Activated T-helper 1 cell treated with anti-CD3 and anti-CD28 coated beads, Interleukin-2, amount 50 U/mL, for 16 hours (primary cell): ENCODE measurements at places on chromosomes 11 and 22.
A peak's percentile ranks its signal among the peaks of the same experiment; 100 is the strongest.

GRCh38 chr11:34481307-34481706, 32.3 kb downstream of the ELF5 start:
- DNase-seq = no peak

- DNase-seq = no peak
Measured at GRCh38 chr22:38460426-38460840, 5.4 kb upstream of the KCNJ4 start.

GRCh38 chr11:123060277-123061000, 1.5 kb downstream of the HSPA8 start:
- DNase-seq = no peak

DNA sequence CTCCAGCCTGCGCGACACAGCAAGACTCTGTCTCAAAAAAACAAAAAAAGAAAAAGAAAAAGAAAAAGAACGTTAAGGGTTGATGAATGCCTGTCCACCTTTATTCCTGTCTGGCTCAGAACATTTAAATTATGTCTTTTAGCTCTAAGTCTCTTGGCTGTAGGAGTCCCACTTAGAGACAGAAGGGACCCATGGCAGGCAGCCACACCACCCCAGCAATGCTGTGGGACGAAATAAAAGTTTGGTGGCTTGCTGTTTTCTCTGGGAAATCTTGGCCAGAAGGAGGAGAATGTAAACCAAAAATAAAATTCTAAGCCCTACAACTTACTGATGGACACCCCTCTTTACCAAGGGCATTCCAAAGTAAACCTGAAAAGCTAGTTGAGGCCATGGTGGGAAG, 38.9 kb upstream of the GNAZ start:
- no peak for DNase-seq

- DNase-seq = no peak
Measured at GRCh38 chr11:12599408-12600143, 74.6 kb upstream of the TEAD1 start.

GRCh38 chr11:106121570-106122320, 44.3 kb downstream of the AASDHPPT start:
- DNase-seq = no peak

DNA sequence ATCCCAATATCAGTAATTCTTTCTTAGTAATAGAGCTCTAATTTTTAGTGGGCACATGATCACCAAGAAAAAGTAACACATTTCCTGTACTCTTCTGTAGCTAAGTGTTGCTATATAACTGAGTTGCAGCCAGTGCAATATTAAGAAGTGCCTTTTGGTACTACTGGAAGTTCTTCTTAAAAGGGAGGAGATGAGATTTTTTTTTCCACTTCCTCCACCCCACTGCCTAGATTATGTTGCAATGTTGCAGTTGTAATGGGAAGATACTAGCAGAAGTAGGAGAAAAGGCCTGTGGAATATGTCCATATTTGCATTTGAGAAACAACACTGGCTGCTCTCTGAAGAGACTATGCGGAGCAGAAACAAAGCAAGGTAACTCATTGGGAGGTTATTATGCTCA, 280.6 kb upstream of the ANO5 start:
- no peak for DNase-seq

DNA sequence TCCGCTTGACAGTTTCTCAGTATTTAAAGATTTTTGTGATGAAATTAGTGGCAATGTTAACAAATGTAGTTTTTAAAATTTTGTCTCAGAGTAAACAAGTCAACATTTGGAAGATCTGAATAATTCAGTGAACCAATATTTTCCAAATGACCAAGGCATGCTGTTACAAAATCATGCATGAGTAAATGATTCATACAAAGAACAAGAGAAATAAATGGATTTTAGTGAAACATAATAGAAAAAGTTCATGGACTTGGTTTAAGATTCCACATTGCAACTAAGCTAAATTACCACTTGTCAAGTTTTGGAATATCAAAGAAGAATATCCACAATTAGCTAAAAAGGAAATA, 125.7 kb upstream of the SNX19 start:
- DNase-seq = no peak

GRCh38 chr11:114256176-114256966, 39.8 kb upstream of the NNMT start:
- DNase-seq = no peak

DNA sequence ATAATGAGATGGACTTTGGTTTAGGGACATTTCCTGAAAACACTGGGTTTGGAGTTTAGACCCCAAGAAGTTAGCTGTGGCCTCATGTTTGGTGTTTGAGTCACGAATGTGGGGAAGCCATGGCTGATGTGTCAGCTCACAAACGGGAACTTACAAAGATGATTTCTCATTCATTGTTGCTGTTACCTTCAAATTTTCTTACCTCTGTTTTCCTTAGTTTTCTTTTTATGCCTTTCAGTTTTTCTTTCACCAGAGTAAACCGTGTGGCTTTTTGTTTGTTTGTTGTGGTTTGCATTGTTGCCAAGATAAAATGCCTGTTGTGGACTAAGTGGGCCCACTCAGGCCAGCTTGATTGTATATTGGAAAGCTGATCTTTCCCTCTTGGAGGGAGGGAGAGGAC, 89.1 kb downstream of the SWAP70 start:
- DNase-seq = no peak

GRCh38 chr11:105236664-105237063, 97.1 kb upstream of the CARD18 start:
- DNase-seq = no peak

DNA sequence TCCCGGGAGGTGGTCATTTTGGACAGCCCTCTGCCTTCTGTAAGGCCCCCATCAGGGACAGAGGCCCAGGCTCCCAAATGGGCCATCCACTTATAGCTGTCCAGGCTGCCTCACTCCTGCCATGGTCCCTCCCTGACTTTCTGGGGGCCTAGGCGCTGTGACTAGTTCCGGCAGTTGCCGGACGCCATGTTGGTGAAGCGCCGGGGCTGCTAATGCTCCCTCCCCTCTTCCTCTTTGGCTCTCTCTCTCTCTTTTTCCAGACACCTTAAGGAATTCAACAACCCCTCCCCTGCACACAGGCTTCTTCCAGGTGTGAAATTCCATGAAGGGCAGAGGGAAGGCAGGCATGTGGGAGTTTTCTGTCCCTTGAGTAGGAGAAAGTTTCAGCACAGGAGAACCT, 445.6 kb downstream of the SOX6 start:
- DNase-seq = no peak

DNA sequence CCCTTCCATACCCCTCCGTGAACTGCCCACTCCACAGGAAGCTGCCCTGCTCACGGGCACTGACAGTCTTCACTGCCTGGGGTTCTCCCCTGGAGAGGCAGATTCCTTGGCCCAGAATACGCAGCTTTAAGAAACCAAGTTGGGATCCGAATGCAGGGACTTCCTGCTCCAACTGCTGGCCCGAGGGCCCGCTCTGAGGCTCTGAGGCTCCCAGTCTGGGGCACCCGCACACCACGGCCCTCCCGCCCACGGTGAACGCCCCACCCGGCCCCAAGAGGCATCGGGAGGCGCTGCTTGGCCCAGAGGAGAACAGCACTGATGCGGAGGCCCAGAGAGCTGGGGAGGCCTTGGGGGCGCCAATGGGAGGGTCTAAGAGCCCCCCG, 42.3 kb downstream of the IGF2 start:
- no peak for DNase-seq

DNA sequence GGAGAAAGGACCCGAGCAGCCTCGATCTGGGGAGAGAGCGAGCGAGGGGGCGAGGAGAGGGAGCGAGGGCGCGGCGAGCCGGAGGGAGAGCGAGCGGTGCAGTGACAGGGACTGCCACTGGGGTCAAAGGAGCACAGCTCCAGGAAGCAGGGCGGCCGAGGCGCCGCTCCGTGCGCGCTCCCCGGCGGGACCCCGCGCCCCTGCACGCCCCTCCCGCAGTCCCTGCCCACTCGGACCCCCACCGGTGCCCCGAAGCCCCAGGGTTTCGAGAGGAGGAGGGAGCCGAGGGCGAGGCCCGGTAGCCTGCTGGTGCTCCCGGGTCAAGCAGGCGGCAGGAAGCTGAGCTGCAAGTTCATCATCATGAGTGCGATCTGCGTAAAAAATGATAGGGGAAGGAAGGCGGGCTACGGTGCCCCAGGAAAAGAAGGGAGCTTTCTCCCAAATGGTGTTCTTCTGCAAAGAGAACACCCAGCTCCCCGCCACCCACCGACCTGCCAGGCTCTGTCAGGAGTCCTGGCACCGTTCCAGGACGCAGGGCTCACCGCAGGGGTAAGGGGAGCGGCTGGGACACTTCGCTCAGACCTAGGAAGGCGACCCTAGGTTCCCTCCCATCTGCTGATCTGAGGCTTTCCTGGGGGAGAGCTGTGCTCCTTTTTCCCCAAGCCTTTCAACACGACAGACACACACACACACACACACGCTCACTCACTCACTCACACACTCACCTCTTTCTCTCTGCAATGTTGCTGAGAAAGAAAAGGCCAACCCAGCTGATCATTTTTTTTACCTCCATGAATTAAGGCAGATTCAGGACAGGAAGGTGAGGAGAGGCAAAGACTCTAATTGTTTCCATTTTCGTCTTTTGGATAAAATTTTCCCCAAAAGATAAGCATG, at the start of gene MPPED2:
TSS of gene MPPED2 (minus strand) at position 103 of the 894 bp plus-strand sequence. CDS start 5,980 bp downstream, outside the sequence.
- DNase-seq = no peak

DNA sequence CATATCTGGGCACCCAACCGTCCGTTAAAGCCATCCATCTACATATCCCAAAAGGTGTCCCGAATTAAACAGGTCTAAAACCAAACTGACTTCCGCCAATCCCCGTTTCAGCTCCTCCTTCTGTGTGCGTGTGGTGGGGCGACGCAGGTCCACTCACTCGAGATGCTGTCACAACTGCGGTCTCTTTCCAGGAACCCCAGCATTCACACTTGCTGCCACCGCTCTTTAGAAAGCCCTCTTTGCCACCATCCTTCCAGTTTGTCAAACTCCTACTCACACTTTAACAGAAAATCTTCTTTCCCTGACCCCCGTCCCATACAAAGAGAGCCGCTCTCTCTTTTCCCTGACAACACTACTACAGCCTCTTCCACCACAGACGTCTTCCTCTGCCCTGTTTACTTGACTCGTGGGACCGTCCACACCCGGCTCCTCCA, 467 bp downstream of the ESS2 start:
- DNase-seq = no peak

DNA sequence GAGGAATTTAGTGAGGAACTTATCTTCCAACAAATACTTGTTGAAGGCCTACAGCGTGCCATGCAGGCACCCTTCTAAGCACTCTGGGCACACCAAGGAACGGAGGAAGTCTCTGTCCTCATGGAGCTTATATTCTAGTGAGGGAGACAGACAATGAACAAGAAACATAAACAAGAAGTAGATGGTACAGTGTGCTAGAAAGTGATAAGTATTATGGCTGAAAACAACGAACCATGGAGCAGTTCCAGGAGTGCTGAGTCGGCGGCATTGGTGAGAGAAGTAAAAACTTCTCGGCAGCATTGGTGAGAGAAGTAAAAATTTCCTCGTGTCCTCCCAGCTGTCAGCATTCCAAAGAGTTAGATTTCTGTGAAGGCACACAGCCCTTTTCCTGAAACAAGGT, 53.2 kb downstream of the FAM76B start:
- no peak for DNase-seq

DNA sequence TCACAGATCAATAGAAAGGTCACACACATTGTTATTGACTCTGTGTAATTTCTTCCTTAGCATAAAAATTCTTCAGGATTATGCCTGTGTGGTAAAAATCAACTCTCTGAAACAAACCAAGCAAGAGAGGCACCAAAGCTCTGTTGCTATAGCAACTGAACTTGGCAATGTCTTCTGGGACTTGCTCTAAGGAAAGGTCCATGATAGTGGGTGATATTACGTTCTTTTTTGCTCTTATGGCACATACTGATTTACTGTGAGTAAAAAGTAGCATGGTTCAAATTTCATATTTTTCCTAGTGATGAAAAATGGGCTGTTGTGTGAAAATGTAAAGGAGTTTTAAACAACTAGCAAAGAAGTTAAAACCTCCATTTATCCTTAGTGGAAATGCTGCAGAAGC, 66.4 kb downstream of the SVIP start:
- DNase-seq = no peak

DNA sequence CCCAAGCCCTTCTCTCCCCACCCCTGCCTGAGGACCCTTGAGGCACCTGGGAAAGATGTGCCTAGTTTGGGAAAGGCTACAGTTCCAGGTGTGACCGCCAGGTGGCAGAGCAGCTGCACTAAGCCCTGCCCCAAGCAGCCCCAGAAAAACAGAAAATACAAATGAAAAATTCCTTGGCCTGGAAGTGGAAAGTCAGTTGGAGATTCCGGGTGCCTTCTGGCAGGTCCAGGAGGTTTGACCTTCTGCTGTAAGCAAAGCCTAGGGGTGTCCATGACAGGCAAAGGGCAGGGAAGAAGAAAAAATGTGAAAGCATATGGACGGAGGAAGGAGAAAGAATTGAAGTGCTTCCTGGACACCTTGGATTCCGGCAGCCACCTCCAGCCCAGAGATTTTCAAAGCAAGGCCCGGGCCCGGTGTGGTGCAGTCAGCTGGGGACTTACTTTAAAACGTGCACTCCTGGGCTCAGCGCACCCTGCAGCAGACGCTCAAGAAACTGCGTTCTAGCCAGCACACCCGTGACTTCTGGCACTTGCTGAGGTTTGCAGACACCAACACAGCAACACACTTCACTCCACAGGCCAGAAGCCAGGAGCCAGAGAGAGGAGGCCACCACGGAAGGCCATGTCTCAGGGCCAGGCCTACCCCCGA, 37.3 kb upstream of the SLC22A12 start:
- DNase-seq = peak; percentile 34

GRCh38 chr11:41446107-41446506, 13.3 kb downstream of the LRRC4C start:
- DNase-seq = no peak

DNA sequence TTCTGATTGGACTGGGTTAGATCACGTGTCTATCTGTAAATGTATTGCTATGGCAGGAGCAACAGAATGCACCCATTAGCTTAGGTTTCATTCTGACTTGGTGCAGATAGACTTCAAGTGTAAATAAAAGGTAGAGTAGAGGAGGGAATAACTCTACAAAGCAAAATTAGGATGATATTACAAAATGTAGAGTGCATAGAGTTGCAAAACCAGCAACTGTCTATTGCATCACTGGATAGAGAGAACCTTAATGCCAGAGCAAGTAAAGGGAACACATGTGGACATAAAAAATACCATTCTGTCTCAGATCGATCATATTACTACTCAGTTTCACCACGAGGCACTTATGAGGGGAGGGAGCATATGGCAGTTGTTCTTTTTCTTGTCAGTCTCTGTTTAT, 22.0 kb upstream of the CAT start:
- no peak for DNase-seq

- DNase-seq = no peak
Measured at GRCh38 chr11:125272821-125273220, 108.3 kb downstream of the PKNOX2 start.

- no peak for DNase-seq
Measured at GRCh38 chr11:47289856-47290255, 19.9 kb downstream of the MADD start.

GRCh38 chr22:37552524-37553163, 7.6 kb upstream of the CDC42EP1 start:
- no peak for DNase-seq
